ENCODE measurements at places on chromosomes 6 and 20.

- no peak for DNase-seq
Measured at GRCh38 chr6:151413372-151414145, 22.2 kb upstream of the ZBTB2 start.

- DNase-seq: no peak
Measured at GRCh38 chr20:33443006-33443511, 504 bp downstream of the SNTA1 start.

GRCh38 chr20:31868853-31869672, 1.3 kb downstream of the DUSP15 start:
- no peak for DNase-seq

DNA sequence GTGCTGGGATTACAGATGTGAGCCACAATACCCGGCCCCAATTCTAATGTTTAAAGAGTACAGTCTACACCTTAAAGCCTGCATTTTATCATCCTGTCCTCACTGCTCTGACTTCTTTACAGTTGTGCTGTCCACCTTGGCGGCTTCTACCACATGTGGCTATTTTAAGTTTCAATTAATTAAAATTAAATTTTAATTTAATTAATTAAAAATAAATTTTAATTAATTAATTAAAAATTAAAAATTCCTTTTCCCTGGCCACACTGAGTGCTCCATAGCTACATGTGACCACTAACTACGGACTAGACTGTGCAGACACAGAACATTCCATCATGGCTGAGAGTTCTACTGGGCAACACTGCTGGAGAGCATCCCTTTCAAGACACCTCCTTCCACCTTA, 27.4 kb downstream of the ATP9A start:
- no peak for DNase-seq
